ENCODE measurements at places on chromosomes 7 and 10.
A peak's percentile ranks its signal among the peaks of the same experiment; 100 is the strongest.

DNA sequence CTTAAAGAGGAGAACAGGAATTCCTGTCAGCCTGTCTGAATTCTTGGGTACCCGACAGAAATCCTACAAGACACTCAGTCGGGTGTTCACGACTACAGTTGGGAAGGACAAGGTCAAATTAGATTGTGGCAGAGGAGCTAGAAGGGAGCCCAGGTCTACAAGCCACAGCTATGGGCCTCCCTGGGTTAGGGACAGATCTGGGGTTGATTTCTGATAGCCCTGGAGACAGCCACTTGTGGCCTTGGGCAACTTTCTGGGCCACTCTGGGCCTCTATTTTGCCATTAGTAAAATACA, 39.7 kb upstream of the ANTXRL start:
- DNase-seq: no peak

DNA sequence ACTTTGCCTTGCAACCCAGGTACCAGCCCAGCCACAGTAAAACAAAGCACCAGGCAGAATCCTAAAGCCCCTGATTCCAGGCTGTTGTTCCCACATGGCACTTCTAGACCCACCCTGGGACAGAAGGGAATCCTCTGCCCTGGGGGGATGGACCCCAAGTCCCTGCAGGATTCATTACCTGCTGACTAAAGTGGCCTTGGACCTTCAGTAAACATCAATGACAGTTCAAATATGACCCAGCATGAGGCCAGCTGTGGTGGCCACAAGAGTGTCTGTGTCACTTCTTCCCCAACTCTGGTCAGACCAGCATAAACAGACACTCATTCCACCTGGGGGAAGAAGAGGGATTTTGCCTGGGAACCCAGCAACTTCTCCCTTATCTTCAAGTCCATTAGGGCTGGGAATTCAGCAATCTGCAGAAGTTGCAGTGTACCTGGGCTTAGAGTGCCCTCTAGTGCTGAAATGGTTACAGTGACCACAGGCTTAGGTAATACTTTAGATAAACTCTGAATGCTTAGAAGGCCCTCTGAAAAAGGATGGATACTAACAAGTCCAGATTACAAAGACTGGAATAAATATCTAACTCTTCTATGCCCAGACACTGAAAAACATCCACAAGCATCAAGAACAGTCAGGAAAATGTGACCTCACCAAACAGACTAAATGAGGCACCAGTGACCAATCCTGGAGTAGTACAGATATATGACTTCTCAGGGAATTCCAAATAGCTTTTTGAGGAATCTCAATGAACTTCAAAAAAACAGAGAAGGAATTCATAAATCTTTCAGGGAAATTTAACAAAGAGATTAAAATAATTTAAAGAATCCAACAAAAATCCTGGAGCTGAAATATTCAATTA, 108.5 kb upstream of the TMEM168 start:
- DNase-seq: peak; percentile 16

DNA sequence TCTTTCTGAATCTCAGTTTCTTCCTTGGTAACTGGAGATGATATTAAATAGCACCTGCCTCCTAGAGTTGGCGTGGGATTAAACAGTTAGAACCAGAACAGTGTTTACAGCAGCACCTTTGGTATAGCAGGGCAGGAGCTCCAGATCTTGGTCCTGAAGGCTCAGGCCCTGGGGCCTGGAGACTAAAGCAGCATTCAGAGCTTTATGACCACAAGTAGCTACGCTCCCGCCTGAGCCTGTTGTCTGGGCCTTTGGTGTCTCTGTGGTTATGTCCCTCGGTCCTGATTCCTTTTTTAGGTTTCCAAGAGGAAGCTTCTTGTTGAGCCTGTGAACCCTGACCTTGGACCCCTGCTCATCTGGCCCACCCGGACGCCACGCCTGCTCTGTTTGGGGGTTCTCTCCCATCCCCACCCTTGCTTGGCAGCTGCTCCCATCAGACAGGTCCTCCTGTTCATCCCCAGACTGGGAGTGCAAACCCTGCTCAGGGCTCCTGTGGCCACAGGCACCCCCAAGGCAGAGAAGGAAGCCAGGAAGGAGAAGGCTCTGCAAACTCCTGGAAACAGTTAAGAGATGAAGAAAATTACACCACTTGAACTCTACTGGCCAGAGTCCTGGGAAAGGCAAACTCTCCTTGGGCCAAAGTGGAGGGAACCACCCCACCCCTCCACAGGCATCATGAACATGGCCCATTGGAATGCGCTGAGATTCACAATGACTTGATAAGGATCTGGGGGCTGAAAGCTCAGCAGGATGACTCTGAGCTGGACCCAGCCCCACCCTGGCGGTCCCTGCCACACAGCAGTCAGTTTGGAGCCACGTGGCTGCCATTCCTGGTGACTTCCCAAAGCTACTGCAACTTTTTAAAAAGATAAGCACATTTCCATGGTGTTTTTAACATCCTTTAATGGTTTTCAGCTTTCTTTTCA, 50.1 kb upstream of the TMEM72 start:
- no peak for DNase-seq

- no peak for DNase-seq
Measured at GRCh38 chr10:88039496-88040200, 176.2 kb downstream of the PTEN start.

GRCh38 chr7:138875794-138876193, 77.8 kb upstream of the ATP6V0A4 start:
- DNase-seq: peak; percentile 46

DNA sequence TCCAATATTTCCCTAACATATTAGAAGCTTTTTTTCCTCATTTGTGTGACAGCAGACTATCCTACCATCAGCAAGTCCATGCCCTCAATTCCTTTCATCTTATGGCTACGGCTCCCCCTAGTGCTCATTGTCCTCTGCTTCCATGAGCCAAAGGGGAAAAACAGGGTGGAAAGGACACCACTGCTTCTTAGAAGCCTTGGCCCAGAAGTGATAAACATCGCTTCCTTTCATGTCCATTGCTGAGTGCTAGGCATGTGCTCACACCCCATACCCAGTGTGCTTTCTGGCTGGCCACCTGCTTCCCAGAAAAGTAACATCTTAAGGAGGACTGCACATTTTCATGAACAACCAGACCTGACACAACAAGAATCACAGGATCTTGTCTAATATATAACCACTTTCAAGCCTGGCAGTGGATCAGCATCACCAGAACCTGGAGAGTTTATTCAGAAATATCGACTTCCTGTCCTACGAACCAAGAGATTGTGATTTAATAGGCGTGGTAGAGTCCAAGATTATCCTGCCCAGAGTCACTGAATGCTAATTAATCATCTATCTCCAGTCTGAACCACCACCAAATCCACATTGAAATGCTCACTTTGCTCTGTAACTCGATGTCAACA, 650.5 kb upstream of the SORCS1 start:
- DNase-seq: no peak

GRCh38 chr10:103795634-103796270, 59.6 kb downstream of the SH3PXD2A start:
- no peak for DNase-seq

All from T-cell (primary cell).